HepG2 (cell line): ENCODE measurements at places on chromosomes 12 and 14. TPM values are rescaled to one million over a fixed set of nuclear protein-coding genes. Genes with fewer than 3 reads are reported as not detected.

The NEUROD4 gene
- not detected in 2 replicates for polyA plus RNA-seq

The VSX2 gene
- 0.03 and 0.05 TPM in 2 replicates for polyA plus RNA-seq

The IRAK3 gene
- polyA plus RNA-seq: 0.01 TPM in 1 of 2 replicates, not detected in the other

The AQP6 gene
- polyA plus RNA-seq: 0.32 and 0.38 TPM in 2 replicates

The C3AR1 gene
- polyA plus RNA-seq: not detected in 2 replicates

The ARHGAP9 gene
- 0.95 and 1.2 TPM in 2 replicates for polyA plus RNA-seq

The KRT79 gene
- 0.09 TPM in 1 of 2 replicates, not detected in the other for polyA plus RNA-seq
